RPMI7951 (cell line): ENCODE measurements at places on chromosomes 13 and 19.

- DNase-seq: no peak
Observed at GRCh38 chr19:10776900-10777650, 58.9 kb downstream of the TMED1 start.

DNA sequence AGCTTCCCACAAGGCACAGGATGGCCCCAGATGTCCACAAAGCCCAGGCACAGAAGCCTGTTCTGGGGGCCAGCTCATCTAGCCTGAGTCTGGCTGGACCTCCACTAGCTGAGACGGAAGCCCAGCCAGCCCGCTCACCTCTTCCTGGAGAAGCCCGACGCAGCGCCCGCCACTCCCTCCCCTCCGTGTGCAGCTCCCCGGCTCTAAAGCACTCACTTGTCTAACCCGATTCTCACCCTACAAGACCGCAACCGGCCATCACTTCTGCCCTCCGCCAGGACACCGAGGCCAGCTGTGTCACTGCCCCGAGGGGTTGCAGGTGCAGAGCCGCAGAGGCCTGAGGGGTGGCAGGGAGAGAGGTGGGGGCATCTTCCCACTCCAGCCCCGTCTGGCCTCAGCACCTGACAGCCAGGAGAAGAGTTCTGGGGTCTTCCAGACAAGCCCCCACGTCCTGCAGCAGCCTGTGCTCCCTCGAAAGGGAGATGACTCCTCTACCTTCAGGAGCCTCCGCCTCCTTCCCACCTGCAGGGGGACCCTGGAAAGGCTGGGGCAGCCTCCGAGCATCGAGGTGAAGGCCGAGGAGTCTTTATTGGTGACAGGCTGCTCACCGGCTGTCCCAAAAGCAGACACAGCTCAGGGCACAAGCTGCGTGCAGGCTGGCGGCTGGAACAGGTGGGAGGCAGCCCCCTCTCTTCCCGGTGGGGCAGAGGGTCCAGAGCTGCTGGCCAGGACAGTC, 5.9 kb upstream of the DIRAS1 start:
- DNase-seq: peak; percentile 75

- DNase-seq: no peak
Observed at GRCh38 chr13:28297341-28297740, 159.0 kb downstream of the PAN3 start.

DNA sequence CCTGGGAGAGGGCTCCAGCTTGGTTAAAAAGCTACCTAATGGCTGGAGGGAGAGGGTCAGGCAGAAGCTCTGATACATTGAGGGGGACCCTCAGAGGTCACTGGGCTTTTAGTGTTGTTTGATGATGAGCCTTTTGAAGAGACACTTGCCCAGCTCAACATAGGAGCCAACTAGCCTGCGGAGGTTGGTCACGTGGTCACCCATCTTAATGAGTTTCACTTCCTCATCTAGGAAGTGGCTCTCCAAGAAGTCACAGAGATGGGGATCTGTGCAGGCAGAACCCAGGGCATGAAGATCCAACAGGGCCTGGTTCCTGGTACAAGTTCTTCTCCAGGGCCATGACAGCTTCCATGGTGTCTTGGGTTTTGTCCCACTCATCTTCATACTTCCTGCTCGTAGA, 33.4 kb downstream of the IPO5 start:
- no peak for DNase-seq

DNA sequence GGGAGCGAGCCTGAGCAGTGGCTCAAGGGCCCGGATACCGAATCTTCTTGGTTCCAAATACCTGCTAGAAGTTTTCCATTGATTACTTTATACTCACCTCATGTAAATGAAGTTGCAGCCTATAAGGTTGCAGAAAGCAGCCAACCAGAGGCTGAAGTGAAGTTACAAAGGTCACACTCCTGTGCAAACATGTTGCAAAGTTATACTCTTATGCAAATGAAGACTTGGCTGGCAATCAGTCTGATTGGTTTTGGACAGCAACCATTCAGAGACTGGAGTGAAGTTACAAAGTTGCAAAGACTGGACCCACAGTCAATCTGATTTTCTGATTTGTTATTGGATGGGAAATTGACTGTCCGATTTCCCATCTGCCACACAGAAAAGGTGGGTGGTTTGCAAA, 152.5 kb downstream of the GGACT start:
- no peak for DNase-seq

GRCh38 chr19:38699647-38700349, 44.5 kb downstream of the CAPN12 start:
- DNase-seq: no peak

- no peak for DNase-seq
Observed at GRCh38 chr19:57643734-57644133, 10.8 kb downstream of the ZNF211 start.

GRCh38 chr13:77492982-77493381, 42.5 kb upstream of the SCEL start:
- no peak for DNase-seq

GRCh38 chr13:82412749-82413148, 1469.5 kb downstream of the SLITRK1 start:
- no peak for DNase-seq

- DNase-seq: no peak
Observed at GRCh38 chr13:44106266-44107152, 226.8 kb downstream of the LACC1 start.

GRCh38 chr13:89988206-89988605, 1359.3 kb upstream of the MIR17HG start:
- no peak for DNase-seq
